ENCODE measurements at places on chromosomes 2 and 18.

DNA sequence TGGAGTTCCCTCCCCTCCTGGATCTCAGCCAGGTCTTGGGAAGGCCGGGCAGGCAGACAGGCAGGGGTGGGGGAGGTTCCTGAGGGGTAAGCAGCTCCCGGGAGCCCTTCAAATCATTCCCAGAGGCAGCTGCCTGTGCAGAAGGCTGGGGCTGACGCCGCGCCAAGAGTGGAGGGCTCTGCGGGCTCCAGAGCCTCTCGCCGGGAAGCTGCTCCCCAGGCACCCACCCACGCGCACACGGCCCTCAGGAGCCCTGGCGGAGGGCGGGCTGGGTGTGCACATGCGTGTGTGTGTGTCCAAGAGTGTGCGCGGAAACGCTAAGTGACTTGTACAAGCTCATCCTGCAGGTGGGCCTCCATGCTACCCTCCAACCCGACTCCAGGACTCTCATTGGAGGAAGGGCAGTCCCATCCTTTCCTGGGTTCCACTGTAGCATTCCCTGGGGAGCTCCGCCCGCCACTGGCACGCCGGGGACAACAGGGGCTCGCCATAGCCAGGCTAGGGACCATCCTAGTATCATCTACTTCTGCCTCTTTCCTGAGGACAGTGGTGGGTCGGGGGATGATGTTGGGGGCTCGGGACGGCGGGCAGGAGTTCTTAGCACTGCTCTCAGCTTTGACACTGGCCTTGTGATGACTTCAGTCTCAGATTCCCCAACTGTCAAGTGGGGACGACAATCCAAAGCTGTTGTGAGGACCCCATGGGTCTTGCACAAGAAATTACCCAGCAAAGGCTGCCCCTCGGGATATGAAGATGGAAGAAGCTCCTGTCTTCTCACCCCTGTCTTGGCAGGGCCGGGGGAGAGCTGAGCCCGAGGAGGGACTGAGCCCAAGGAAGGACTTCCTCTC is 50.3 kb downstream of the INHBB start:
- DNase-seq, result no peak

GRCh38 chr2:6442252-6442985 is 423.3 kb downstream of the CMPK2 start:
- DNase-seq, result no peak

DNA sequence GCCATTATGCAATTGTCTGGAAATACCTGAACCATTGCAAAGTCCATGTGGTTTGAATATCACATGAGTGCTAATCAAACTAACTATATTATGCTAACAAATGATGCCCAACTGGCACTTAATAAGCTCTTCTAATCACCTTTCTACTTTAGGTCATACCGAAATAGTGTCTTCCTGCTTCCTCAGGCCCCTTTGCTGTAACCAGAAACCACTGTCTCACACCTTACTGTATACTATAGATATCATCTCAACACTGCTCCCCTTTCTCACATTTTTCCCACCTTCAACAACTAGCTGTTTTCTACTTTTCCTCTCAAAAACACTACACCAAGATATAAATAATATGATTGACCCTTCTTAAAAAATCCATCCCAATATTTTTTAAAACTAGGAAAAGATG is 633.9 kb downstream of the BCL11A start:
- no peak for DNase-seq

DNA sequence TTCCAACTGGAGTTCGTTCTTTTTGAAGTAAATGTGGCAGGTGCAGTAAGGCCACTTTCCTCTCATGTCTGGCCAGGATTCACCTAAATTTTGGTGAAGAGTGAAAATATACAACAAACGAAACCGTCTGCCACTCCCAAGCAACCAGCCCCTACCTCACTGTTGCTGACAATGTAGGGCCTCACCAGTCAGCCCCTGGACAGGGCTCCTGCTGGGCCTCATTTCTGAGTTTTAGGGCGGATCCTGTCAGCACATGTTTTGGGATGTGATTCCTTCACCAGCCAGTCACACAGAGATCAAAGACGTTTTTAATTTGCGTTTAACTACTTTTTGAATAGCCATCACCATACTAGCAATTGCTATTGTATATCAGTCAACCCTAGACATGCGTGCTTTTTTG is 185.0 kb downstream of the WDR7 start:
- no peak for DNase-seq

- no peak for DNase-seq
Measured at GRCh38 chr2:208645226-208645625, 238.6 kb downstream of the PTH2R start.

- DNase-seq, result no peak
Measured at GRCh38 chr2:58594175-58594574, 353.1 kb upstream of the FANCL start.

DNA sequence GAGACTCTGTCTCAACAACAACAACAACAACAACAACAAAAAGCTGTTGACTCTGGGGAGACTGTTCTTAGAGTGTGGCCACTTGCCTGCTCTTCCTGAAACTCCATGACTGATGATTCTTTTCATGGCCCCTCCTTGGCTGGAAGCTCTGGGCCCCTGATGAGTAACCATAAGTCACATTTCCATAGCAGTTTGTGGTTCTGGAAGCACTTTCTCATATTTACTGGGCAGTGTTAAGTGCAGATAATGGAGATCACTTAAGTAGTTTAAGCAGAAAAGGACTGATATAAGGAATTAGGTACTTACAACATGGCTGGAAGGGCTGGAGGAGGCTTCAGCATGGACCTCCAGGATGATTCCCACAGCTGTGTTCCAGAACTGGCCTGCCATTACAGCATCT is 147.3 kb upstream of the DLX2 start:
- DNase-seq, result no peak

GRCh38 chr2:240551811-240552210 is 6.0 kb downstream of the ANKMY1 start:
- no peak for DNase-seq

- DNase-seq, result no peak
Measured at GRCh38 chr18:32010124-32010721, 8.4 kb upstream of the RNF125 start.

- no peak for DNase-seq
Measured at GRCh38 chr2:26095758-26096157, 61.9 kb downstream of the RAB10 start.

DNA sequence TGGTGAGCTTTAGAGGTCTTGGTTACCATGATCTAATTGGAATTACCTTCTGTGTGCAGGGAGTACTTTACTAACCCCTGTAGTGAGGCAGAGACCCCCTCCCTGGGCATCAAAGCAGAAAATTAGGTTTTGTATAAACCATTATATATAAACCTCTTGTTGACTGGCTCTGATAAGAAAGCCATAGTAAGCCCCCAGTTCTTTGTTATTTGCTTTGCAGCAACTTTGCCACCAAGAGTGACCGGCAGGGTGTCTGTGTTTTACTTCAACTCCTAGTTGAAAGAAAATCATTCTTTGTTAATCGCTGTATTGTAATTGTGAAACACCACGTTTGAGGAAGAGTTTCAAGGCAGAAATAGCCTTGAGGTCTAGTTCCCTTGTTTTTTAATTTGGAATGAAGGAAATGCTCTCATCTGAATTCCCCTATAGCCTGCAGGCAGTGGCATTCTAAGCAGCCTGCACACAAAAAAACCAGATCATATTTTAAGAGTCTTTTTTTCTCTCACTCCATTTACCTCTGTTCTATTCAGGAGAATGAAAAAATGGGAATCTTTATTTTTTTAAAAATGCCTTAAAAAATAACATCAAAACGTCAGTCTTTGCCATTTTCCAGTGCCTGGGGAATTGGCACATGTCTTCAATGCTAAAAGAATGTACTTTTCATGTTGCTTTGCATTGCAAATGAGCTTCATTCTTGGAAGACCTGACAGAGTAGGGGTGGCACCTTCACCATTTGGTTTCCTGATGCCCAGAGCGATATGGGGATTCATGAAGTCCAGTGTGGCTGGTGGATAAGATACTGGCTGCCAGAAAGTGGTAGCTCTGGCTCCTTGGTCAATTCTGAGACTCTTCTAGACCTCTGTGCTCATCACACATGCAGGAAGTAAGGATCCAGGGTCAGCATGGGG is 338.1 kb downstream of the SLC4A3 start:
- DNase-seq, result no peak

GRCh38 chr2:195106681-195107380 is 550.2 kb upstream of the SLC39A10 start:
- DNase-seq, result no peak

DNA sequence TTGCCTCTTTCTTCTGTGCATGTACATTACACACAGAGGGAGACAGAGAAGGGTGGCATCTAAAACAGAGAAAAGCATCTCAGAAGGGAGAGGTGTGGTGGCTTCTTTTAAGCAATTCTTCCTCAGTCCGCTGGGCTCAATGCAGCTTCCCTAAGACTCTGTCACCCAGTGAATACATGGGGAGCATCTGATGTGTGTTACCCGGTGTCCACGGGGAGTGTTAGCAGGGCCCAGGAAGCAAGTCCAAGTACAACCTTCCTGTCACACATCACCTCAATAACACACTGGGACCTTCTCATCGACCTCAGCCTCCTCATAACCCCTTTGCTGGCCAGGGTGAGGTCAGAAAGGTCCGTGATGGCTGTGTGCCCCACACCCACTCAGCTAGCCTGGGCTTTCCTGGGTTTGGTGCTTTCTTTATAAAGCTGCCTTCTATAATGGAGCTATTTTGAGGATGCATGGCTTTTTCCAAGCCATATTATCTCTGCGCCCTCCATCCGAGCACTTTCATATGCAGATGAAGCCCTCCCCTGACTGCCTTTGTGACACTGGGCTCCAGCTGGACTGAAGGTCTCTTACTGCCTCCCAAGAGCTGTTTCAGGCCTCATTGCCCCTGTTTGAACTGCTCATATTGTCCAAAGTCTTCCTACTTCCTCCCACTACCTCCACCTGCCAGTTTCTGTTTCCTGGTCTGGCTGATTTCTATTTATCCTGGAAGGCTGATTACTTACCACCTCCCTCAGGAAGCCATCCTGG is 21.4 kb downstream of the TNFRSF11A start:
- DNase-seq, result no peak

DNA sequence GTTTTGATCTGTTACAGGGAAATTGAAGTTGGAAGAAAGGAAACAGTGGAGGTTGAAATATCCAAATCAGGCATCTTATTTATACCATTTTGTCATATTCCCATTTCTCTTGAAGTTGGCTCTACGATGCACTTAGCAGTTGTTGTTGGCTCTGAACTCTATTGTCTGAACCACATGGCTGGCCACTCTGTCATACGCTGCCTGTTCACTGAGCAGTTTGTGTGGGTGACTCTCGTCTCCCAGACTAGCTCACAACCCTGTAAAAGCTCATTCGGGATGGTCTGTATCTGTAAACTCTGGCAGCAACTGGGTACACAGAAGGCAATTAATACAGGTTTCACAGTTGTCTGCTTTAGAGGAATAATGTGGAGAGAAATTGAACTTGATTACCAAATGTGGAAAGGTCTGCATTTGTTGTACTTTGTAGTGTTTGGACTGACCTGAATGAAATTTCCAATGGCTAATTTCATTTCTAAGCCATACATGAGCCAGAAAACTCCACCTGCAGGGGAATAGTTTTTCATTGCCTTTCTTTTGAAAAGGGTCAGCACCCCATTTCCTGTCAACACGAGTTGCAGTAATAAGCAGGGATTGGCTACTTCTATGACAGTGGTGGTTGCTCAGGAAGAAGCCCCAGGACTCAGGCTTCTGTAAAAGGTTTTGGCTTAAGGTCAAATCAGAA is 378.2 kb downstream of the OSR1 start:
- DNase-seq, result no peak

GRCh38 chr2:45943219-45944044 is 292.0 kb downstream of the PRKCE start:
- no peak for DNase-seq

GRCh38 chr2:240338274-240338673 is 97.2 kb upstream of the GPC1 start:
- no peak for DNase-seq

- DNase-seq, result no peak
Measured at GRCh38 chr2:224670203-224670602, 46.0 kb downstream of the CCDC195 start.

GRCh38 chr2:65658881-65659280 is 226.5 kb upstream of the SPRED2 start:
- no peak for DNase-seq

- DNase-seq, result no peak
Measured at GRCh38 chr2:235286622-235287374, 207.0 kb upstream of the AGAP1 start.

- DNase-seq, result no peak
Measured at GRCh38 chr2:134413430-134413829, 159.6 kb downstream of the MGAT5 start.

- no peak for DNase-seq
Measured at GRCh38 chr2:16226381-16226780, 286.0 kb downstream of the MYCN start.

DNA sequence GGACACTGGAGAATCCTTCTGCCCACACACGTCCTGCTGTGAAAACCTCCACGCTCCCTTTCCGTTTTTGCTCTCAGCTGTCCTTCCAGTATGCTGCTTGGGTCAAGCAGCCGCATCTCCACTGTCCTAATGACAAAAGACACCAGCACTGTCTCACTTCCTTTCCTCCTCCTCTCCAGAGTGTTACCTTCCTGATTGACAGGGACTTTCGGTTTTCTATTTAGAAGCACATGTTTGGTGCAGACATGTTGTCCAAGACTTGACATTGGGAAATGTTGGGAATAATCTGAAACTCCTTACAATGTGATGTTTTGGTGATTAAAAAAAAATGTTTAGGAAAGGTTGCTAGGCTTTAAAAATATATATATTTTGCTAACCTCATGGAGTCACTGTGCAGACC is 226.6 kb downstream of the FAM210A start:
- no peak for DNase-seq

DNA sequence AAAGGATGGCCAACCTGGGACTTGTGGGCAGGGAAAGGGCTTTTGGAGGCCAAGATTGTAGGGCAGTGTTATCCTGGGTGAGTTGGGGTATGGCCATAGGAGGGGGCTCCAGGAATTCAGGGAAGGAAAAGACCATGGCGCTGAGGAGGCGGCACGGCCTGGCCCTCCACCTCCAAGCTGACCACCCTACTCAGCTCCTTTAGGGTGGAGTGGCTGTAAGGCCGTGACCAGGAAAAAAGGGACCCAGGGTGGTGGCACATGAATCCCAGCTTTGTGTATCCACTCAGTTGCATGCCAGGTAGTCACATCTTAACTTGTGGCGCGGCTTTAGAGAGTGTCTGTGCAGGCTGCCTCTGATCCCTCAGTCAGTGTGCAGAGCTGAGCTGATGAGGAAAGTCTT is 168.1 kb downstream of the AGAP1 start:
- no peak for DNase-seq

Data from CD4-positive, alpha-beta T cell treated with Interleukin-10 for 1 hour (primary cell).